NCI-H2171 treated with DMSO at 0.1 percent for 48 hours (cell line): ENCODE measurements at places on chromosomes 7 and 10.

GRCh38 chr7:151189038-151189437, 2.0 kb upstream of the ASB10 start:
- DNase-seq = no peak

DNA sequence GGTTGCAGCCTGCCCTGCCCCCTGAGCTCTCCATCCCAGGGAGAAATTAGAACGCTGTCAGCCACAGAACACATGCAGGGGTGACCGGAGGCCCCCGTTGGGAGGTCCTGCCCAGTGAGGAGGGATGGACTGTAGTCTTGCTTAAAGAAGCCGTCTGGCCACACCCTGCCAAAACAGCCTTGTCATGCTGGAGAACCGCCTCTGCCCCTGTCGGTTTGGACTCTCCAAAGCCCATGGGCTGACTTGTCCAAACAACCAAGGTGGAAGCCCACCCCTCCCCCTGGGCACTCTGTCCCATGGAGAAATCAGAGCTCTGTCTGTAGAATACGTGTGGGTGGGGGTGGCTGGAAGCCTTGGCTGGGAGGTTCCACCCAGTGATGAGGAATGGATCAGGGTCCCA, 12.7 kb upstream of the TBATA start:
- no peak for DNase-seq

DNA sequence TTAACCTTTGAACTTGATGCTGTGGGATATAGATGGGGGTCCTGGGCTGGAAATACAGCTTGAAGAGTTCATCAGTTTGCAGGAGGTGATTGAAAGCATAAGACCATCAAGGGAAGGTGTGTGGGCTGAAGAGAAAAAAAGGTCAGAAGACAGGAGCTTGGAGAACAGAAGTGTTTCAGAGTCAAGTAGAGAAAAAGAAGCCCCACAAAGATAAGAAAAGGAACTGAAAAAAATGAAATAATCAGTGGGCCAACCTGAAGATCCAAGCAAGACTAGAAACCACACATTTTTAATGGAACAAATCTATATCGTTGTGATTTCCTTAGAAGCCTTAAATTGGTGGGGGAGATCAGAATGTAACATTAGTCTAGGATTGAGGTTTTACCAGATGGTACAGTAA, 22.5 kb downstream of the ZEB1 start:
- DNase-seq = no peak

GRCh38 chr7:46153583-46153950, 232.5 kb upstream of the IGFBP3 start:
- DNase-seq = no peak

- no peak for DNase-seq
Measured at GRCh38 chr7:105246256-105246655, 142.5 kb downstream of the SRPK2 start.

DNA sequence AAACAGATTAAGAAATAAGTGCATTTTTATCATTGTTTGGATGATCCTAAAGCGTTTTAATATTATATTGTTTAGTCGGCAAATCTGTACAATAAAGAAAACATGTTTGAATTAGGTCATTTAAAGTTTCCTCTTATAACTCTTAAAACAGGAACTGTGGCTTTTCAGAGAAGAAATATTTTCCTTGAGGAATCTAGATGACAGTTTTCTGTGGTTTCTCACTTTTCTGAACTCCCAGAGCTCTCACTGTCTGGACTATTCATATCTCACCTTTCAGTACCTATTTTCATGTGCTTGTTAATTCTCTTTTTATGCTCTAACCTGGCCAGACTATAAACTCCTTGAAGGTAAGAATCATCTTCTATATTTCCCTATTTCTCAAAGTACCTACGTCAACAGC, 135.1 kb downstream of the CHN2 start:
- no peak for DNase-seq

DNA sequence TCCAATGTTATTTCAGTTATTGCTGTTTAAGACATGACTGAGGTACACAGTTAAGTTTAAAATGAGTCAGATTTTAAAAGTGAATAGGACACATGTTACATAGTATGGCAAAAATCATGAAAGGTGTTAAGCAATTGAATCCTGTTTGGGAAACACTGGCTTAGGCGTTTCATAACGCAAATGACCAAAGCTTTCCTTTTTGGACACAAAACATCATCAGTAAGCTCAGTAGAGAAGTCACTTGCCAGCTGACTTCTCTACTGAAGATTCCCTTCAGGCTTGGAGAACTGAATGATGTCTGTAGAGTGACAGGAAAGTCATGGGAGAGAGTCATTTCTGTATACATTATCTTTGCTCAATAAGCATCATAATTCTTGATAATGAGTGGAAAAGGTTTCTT, 64.4 kb upstream of the RSBN1L start:
- no peak for DNase-seq

- no peak for DNase-seq
Measured at GRCh38 chr10:3411044-3411443, 238.5 kb upstream of the PITRM1 start.

DNA sequence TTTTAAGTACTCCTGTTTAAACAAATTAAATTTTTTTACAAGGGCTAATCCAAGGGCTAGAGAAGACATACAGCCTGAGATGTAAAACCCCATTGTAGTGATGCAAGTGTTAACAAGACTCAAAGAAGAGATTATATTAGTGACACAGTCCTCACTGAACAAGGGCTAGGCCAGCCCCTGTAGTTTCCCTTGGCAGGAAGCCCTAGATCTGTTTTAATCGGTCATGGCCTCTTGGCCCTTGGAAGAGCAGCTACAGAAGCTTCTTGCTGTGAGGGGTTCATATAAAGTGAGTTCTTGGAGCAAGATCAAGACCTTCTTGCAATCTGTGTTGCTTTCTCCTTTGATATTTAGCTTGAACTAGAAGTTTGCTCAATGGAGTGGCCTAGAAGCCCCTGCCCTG, 1339.4 kb downstream of the XPNPEP1 start:
- DNase-seq = no peak

DNA sequence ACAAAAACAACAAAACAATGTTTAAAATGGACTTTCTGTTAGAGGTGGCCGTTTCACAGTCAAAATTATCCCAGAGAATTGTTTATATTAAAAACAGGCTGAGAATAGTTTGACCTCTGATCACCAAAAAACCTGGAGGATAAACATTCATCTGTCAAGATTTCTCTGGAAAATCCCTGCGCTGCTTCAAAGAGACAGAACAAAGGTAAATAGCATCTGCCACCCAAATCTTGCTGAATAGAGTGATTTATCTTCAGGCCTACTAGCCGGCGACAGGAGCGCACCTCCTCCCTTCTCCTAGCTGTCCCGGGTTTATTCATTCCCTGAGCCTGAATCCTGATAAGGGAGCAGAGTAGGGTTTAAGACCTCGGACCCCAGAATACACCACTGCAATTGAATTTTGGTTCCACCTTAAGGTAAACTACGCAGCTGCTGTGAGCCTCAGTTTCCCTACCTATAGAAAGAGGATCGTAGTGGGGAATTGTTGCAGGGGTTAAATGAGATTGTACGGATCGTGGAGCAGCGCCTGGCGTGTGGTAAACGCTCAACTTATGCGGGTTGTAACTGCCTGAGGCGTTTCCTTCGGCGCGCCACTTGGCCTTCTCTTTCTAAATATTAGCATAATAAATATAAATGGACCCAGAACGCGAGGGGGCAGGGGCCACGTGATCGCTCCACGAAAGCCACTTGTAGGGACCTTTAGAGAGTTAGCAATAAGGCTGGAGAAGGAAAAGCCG, 498 bp upstream of the ST7 start:
- DNase-seq = peak; percentile 80

GRCh38 chr7:11127988-11128387, 154.3 kb downstream of the PHF14 start:
- DNase-seq = no peak

- DNase-seq = peak; percentile 32
Measured at GRCh38 chr7:132425942-132426341, 150.3 kb downstream of the PLXNA4 start.

DNA sequence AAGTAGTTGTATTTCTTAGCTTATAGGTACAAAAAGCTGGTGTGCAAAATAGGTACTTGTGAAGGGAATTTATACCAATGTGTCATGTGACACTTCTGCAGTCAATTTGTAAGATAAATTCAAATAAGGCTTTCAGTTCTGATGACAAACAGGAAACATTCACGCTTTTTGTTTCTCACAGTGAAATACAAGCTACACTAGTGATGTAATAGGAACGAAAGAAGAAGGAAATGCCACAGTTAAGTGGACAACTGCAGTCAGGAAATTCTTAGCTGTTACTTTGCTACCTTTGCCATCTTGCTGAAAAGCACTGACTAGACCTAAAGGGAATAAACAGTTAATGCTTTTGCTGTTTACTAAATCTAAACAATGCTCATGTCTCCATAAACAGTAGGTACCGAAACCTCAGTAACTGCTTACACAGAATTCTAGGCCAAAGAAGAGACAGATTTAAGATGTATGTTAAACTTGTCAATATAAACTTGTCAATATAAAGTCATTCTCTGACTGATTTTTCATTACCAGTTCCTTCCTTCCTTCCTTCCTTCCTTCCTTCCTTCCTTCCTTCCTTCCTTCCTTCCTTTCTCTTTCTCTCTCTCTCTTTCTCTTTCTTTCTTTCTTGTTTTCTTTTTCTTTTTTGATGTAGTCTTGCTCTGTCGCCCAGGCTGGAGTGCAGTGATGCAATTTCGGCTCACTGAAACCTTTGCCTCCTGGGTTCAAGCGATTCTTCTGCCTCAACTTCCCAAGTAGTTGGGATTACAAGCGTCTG, 10.1 kb downstream of the OTUD1 start:
- no peak for DNase-seq

GRCh38 chr7:140242057-140243031, 65.6 kb upstream of the KDM7A start:
- peak; percentile 74 for DNase-seq

GRCh38 chr10:82934429-82934828, 1059.4 kb downstream of the NRG3 start:
- no peak for DNase-seq

DNA sequence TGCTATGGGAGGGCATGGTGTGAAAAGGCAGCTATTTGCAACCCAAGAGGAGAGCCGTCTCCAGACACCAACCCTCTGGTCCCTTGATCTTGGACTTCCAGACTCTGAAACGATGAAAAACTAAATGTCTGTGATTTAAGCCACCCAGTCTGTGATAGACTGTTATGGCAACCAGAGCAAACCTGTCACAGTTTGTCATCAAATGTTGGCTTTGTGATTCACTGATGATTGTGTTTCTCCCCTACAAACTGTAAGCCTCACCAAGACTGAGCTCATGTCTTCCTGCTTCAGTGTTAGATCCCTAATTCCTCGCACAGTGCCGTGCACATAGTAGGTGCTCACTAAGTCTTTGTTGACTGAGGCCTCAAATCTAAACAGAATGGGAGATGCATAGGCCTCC, 224.6 kb upstream of the PITRM1 start:
- DNase-seq = no peak

- DNase-seq = no peak
Measured at GRCh38 chr7:128099204-128099671, 68.0 kb upstream of the LRRC4 start.

- DNase-seq = no peak
Measured at GRCh38 chr7:106717254-106717954, 56.4 kb upstream of the CCDC71L start.

DNA sequence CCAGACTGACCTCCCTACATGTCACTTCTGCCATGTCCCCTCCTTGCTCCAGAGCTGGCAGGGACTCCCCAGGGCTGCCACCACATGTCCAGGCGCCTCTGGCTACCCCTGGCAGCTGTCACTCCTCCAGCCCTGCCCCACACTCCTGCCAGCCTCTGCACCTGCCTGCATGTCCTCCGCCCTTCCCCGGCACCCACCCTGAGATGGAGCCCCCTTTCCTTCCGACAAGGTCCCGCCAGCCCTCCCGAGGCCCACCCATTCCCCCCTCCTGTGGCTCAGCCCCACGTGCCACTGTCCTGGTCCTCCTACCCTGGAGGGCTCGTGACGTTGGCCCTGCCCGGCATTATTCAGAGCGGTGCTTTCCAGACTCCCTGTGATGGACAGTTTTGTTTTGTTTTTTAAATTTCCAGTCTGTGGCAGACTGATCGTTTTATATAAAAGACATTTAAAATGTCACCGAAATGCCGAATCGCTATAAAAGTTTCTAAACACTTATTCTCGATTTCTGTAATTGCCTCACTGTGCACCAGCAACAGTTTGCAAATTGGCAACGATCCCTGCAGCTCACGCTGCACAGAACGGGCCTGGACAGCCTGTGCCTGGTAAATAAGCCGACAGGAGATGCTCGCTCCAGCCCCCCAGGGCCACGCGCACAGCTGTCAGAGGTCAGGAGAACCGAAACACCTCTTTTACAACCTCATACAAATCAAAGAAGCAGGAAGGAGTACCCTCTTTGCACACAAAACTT, 111.1 kb upstream of the SH2B2 start:
- DNase-seq = peak; percentile 10

DNA sequence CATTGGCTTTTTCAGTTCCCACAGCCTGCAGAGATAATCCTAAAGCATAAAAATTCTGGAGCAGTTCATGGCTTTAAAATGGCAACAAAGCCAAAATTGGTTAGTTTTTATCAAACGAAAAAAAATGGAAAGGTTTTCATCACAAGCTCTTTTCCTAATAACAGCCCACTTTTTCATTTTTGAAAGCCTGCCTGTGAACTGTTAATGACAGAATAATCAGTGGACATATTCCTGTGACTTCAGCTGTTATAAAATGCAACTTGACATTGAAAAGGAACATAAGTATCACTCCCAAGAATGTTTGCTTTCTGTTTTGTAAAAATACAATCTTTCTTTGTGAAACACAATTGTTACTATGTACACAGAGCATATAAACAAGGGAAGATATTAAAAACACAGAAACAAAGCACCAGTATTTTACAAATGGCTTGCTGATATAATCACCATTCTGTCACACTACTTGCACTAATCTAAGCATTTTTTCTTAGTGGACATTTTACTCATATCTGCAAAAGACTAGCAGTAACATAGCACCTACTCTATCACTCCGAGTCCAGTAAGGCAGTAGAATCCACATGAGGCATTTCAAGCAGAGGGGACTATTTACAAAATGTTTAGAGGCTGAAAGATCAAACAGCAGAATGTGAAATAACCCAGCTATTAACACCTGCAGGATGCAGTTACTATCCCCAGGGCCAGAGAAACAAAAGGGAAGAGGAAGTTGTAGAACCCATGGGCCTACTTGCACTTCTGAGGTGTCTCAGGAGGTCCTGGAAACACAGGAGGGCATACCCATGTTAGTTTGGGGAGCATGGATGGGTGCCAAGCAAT, 26.4 kb downstream of the MACC1 start:
- DNase-seq = no peak
